ENCODE measurements at places on chromosomes 6 and 20.

GRCh38 chr6:20746805-20747558 is 212.7 kb downstream of the CDKAL1 start:
- DNase-seq: no peak

DNA sequence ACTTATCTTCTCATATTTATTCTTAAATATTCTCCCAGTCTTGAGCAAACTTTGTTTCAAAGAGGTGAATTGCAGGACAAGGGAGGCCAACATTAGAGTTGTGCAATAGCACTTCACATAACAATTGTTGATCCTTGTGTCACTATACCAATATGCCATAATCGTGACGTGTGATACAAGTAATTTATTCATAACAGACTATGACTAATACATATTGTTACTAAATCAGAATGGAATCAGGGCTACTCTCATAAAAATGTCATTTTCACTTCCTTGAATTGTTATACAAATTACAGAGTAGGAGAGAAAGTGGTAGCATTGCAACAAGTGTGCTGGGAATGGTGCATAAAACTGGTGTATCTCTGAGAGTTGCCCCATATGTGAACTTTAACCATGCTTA is 37.2 kb upstream of the PLCB1 start:
- DNase-seq: no peak

- DNase-seq: no peak
These were observed 30.6 kb upstream of the PIM1 start for GRCh38 chr6:37139230-37139962.

- DNase-seq: no peak
These were observed 42.5 kb downstream of the LYRM2 start for GRCh38 chr6:89596056-89596455.
